ENCODE measurements at places on chromosomes 5 and 9.

DNA sequence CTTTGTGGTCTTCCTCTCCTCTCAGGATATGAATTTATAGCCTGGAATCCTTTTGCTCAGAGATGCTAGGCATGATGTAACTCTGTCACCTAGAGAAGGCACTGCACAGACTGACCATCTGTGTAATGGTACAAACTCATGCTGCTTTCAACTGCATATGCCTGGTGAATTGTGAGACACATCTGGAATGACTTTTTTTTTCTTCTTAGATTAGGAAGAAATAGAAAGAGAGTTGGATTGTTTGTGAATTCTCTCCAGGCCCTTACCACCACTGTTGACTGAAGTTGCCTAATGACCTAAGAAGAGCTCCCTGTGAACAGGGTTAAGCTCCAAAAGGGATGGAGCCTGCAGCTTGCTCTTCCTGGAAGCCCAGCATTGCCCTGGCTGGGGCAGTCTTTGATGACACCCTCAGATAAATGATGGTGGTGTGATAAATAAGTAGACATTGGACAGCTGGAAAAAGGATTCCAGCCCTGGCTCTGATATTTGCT is 47.8 kb upstream of the TRIM32 start:
- DNase-seq: no peak

GRCh38 chr9:85053206-85053786 is 383.8 kb downstream of the NTRK2 start:
- no peak for DNase-seq

GRCh38 chr5:74201334-74202081 is 439.0 kb downstream of the ENC1 start:
- DNase-seq: no peak

DNA sequence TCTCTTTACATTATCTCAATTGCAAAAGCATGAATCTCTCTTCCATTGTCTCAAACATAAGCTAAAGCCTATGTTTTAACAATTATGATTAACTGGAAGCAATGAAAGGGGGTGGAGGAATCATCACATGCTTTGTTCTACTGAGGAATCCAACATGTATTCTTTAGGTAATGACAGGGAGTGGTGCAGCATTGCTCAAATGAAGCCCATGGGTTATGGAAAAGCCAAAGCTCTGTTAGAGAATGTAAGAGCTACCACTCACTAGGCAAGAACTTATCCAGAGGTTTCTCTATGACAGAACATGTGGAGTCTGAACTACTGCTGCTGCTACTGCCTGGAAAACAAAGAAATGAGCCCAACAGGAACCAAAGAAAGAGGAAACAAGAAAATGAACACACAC is 28.7 kb downstream of the KIF3A start:
- no peak for DNase-seq

- no peak for DNase-seq
Measured at GRCh38 chr9:84154320-84154719, 173.7 kb downstream of the RMI1 start.

DNA sequence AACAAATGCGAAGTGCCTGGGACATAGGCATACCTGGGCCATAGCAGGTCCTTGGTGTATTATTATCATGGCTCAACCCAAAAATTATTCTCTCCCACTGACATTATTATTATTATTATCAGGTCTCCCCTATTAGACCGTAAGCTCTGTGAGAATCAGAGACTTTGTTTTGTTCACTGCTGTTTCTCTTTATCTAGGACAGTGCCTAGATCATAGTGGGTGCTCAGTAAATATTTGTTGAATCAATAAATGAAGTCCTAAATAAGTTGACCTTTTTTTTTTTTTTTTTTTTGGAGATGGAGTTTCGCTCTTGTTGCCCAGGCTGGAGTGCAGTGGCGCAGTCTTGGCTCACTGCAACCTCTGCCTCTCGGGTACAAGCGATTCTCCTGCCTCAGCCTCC is 4.9 kb upstream of the TMEFF1 start:
- no peak for DNase-seq

- no peak for DNase-seq
Measured at GRCh38 chr5:33719769-33720168, 172.0 kb downstream of the ADAMTS12 start.

- no peak for DNase-seq
Measured at GRCh38 chr5:172748341-172748843, 22.6 kb downstream of the DUSP1 start.

- DNase-seq: no peak
Measured at GRCh38 chr5:60026161-60026560, 132.6 kb upstream of the PDE4D start.

DNA sequence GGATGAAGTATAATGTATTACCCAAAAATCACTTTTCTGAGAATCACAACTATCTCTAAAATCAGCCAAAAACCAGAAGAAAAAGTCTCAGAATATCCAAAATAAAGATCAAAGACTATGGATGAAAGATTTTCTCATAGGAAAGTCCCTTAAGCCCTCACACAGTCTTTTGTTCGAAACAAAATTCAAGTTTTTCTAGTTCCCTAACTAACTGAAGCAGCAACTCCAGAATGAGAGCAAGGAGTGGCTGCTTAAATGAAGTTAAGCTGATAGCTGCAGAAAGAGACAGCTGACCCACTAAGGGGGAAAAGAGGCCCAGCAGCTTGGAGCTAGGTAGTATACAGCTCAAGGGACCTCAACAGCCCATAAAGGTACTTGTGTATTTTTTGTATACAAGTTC is 8.4 kb downstream of the ZBTB5 start:
- no peak for DNase-seq

- DNase-seq: no peak
Measured at GRCh38 chr5:32421075-32421474, 23.5 kb downstream of the ZFR start.

DNA sequence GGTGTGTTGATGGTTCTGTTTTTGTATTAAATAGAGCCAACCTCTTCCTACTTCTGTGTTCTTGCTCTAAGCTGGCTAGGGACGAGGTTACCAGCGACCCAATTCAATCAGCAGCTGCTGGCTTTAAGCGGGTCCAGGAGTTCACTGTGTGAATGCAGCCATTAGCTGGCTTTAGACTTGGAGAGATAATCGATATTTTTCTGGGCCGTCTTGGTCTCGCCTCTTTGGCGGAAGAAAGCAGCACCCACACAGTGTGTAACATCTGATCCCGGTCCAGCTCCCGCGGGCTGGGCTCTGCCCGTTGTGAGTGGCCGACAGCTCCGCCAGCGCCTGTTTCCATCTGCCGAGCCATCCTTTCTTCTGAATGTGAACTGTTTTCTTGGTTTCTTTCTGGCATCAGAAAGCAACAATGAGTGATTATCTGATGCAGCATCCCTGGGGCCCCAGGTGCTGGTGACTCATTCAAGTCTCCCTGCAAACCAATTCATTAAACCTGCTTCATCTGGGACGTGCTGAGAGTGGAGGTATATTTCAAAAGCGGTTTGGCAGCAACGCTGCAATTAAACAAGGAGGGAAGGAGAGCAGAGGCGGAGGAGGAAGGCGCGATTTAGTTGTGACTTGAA is 90.8 kb upstream of the IRX4 start:
- DNase-seq: no peak

GRCh38 chr5:139597134-139597533 is 36.0 kb downstream of the UBE2D2 start:
- no peak for DNase-seq

GRCh38 chr9:127802576-127803443 is at the start of gene FPGS:
Gene FPGS, plus strand, starts transcription at chr9:127802882. Its CDS starts 43 bp downstream, at chr9:127802925.
- DNase-seq: peak; percentile 84

- no peak for DNase-seq
Measured at GRCh38 chr5:39494534-39494933, 69.8 kb upstream of the DAB2 start.

GRCh38 chr9:122807271-122807900 is 7.5 kb downstream of the OR1K1 start:
- peak; percentile 7 for DNase-seq

All from stimulated activated CD4-positive, alpha-beta T cell treated with anti-CD3 and anti-CD28 coated beads, Interleukin-1b, Interleukin-23, amount 100 ng/mL, for 24 hours (primary cell).